Fibroblast of skin of back (primary cell): ENCODE measurements at places on chromosomes 11 and 22.

DNA sequence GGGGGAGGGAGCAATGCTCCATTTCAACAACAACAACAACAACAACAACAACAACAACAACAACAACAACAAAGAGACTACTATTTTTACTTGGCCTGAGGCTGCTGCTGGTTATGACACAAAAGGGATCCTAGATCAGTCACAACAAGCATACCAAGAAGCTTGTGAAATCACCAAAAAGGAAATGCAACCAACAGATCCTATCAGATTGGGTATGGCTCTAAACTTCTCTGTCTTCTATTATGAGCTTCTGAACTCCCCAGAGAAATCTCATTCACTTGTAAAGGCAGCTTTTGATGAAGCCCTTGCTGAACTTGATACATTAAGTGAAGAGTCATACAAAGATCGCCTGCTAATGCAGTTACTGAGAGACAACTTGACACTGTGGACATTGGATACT lies 10.5 kb upstream of the MS4A2 start:
- no peak for DNase-seq

GRCh38 chr11:12552692-12553091 lies 121.5 kb upstream of the TEAD1 start:
- peak; percentile 65 for DNase-seq

GRCh38 chr11:113350336-113351067 lies 36.1 kb downstream of the TTC12 start:
- no peak for DNase-seq

DNA sequence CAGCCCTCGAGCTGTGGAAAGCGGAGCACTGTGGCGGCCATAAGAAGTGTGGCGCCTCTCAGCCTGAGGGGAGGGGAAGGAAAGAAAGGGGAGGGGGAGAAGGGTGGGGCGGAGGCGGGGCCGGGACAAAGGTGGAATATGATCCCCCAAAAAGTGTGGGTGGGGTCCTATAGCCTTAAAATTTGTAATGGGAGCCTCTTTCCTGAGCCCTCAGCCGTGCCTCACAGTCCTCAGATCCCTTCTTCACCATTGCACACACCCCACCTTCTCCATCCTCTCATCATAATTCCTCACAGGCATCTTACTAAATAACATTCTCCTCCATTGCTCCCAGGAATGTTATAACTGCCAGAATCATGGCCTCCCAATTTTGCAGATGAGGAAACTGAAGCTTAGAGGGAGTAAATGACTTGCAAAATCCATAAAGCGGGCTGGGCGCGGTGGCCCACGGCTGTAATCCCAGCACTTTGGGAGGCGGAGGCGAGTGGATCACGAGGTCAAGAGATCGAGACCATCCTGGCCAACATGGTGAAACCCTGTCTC lies 600 bp upstream of the RAB6A start:
- no peak for DNase-seq

- no peak for DNase-seq
Measured at GRCh38 chr11:70409871-70410270, 11.5 kb downstream of the CTTN start.

- peak; percentile 70 for DNase-seq
Measured at GRCh38 chr11:26753723-26754504, 32.1 kb upstream of the SLC5A12 start.

GRCh38 chr11:76629116-76629852 lies 41.3 kb downstream of the LRRC32 start:
- DNase-seq: peak; percentile 68

DNA sequence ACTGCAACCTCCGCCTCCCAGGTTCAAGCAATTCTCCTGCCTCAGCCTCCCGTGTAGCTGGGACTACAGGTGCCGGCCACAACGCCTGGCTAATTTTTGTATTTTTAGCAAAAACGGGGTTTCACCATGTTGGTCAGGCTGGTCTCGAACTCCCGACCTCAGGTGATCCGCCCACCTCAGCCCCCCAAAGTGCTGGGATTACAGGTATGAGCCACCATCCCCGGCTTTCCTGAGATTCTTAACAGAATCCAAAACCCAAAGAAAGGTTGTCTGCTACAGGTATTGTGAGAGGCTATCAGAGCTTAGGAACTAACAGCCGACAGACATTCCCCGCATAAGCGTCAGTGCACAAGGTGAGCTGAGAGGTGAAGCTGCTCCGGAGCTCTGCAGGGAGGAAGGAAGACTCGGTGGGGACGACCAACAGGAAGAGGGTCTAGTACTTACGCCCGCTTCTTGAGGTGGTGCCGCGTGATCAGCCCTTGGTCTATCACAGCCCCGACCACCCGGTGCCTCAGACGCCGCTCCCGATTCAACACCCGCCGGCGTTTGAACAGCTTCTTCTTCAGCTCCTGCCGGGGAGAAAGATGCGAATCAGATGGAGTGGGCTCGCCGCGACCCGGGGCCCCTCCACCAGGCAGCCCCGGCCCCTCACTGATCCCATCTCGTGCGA lies 470 bp downstream of the C11orf98 start:
- no peak for DNase-seq

DNA sequence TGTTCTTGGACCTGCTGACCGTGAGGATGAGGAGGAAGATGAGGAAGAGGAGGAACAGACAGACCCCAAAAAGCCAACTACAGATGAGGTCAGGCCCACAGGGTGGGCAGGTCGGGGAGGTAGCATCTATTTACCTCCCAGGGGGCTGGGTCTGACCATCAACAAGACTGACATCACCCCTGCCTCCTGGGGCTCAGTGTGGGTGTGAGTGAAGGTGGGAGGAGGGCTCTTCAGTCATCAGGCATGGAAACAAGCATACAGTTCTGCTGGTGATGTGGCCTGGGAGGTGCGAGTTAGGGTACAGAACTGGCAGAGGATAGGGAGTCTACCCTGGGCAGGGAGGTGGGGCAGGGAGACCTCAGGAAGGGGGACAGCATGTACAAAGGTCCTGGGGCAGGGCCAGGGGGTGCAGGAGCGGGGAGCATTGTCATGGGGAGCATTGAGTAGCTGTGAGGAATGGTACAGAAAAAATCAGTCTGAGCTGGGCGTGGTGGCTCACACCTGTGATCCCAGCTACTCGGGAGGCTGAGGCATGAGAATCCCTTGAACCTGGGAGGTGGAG lies 8.9 kb downstream of the PLCB3 start:
- no peak for DNase-seq

DNA sequence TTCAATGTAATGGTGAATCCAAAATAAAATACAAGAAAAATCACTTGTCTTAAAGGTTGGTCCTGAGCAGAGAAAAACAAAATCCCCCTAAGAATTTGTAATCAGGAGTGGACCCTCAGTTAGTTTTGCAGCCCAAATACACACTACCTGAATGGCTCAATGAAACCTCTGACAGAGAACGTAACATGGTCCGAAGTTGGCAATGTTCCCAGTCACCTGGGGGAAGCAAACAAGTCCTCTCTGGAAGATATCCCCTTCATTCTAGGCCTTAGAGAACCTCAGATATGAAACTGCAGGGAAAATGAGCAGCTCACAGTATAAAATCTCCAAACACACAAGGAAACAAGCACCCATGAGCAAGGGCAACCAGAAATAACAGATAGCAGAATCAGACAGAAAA lies 58.2 kb downstream of the MORC2 start:
- DNase-seq: no peak

DNA sequence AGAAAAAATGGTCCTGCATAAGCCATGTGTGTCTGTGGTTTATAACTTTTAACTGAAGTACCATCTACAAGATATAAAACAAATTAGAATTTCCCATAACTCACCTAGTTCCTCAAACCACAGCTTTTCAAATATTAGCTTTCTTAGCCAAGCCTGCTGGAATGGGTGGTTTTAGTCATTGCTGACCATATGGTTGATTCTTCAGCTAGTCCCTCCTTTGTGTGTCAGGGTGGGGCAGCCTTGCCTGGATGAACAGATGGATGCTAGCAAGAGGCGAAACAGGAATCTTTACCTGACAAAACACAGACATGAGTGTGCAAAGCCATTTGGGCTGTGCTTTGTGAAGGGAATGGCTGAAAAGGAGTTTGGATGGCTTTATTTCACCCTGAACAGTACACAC lies 6.9 kb upstream of the B3GNT6 start:
- DNase-seq: no peak

GRCh38 chr22:50507421-50507990 lies at the start of gene LMF2:
Gene LMF2, minus strand, starts transcription at chr22:50507702. Its CDS starts 27 bp downstream, at chr22:50507675.
- DNase-seq: no peak

- no peak for DNase-seq
Measured at GRCh38 chr11:126176853-126177470, 34.5 kb downstream of the RPUSD4 start.

- no peak for DNase-seq
Measured at GRCh38 chr22:37269936-37270678, 12.2 kb upstream of the CYTH4 start.

GRCh38 chr22:27219036-27219435 lies 561.6 kb downstream of the MIAT start:
- no peak for DNase-seq

GRCh38 chr11:73195191-73196007 lies 22.7 kb upstream of the P2RY2 start:
- peak; percentile 33 for DNase-seq

- no peak for DNase-seq
Measured at GRCh38 chr11:46597609-46598219, 3.9 kb upstream of the AMBRA1 start.

- DNase-seq: no peak
Measured at GRCh38 chr11:35723493-35723892, 60.9 kb downstream of the TRIM44 start.

DNA sequence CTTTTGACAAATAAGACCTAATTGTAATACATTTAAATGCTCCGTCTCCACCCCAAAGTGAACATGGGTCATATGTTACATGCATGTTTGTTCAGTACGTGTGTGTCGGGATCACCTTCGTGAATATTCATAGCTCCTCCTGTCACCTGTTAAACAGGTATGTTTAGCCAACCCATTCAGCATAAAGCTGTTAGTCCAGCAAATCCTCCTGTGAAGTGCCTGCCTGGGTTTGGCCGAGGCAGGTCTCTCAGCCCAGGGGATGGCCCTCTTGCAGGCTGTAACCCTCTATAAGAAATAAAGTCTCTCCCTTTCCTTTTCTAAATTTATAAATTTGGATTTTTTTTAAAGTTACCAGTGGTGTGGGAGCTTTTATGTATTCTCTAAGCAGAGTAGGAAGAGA lies 38.9 kb upstream of the NTM start:
- DNase-seq: no peak

- DNase-seq: no peak
Measured at GRCh38 chr11:66172146-66172545, 96.3 kb upstream of the RAB1B start.

GRCh38 chr11:5200582-5200981 lies at the start of gene OR51V1:
Gene OR51V1, minus strand, starts transcription at chr11:5200682. Its CDS starts 0 bp downstream, at chr11:5200682.
- DNase-seq: no peak

GRCh38 chr11:44788536-44789261 lies 61.9 kb downstream of the TSPAN18 start:
- peak; percentile 67 for DNase-seq

GRCh38 chr11:122319691-122320620 lies 203.9 kb upstream of the BLID start:
- DNase-seq: no peak

DNA sequence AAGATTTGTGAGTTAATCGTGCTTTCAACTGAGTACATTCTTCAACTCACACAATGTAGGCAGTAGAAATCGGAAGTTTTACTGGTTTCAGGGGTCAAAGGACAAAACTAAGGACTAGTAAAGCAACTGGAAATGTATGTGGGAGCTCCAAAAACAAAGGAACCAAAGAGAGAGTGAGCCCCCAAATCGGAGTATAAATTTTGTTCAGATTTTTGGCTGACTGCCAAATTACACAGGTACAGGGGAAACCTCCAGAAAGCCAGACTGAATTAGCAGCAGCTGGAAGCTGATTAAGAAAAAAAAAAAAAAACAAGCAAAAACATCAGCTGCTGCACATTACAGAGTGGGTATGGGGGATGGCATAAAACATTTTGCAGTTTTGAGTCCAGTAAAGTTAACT lies 75.2 kb upstream of the GNAZ start:
- no peak for DNase-seq

DNA sequence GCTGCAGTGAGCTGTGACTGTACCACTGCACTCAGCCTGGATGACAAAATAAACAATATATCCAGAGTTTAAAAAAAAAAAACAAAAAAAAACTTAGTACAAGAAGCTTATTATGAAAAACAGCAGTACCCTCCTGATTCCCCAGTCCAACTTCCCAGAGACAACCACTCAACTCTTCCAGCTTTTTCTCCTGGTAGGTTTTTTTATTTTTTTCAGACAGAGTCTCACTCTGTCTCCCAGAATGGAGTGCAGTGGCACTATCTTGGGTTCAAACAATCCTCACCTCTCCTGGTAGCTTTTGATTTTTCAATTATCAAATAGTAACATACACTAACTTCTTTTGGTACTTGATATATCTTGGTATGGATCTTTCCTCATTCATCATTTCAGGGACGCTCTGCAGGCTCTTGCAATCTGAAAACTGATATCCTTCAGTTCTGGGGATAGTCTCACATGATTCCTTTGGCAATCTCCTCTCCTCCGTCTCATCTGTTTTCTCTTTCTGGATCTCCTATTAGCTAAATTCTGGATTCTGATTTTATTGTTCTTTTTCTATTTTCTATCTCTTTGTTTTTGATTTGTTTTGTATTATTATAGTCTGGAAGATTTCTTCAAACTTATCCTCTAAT lies 44.9 kb downstream of the ALG9 start:
- DNase-seq: no peak

DNA sequence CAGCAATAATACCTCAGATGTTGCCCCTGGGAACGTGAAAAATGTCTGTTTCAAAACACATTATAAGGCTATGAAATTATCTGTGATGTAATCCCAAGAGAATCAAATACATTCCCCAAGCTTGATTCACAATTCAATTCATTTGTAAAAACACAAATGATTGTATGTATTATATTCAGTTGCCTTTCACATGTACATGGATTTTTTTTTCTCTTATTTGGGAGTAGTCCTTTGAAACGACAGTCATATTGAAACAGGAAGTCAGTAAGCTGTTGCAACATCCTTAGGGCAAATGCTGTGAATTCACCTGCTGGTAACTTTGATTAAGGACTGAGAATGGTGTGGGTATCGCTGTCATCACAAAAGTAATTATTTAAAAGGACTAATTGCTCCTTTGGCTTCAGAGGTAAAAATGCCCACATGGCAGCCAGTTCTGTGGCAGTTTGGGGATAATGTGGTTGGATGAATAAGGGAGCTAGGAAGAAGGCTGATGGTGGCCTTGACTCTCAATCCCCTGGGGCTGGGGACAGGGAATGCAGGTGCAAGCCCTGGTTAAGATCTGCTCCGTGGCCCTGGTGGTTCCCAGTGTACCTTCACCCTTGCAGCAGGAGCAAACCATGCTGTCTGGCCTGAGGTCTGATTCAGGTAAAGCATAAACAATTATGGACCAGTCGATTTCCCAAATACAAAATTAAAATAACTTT lies 13.2 kb downstream of the EHF start:
- peak; percentile 74 for DNase-seq

GRCh38 chr11:79400717-79401330 lies 40.0 kb downstream of the TENM4 start:
- peak; percentile 26 for DNase-seq

GRCh38 chr22:47367107-47367690 lies 604.7 kb downstream of the TBC1D22A start:
- no peak for DNase-seq
